ENCODE measurements at places on chromosomes 6 and 20. TPM values are rescaled to one million over a fixed set of nuclear protein-coding genes. Genes with fewer than 3 reads are reported as not detected.

The KCNK5 gene
- total RNA-seq, result 5.2 TPM

The FERMT1 gene
- 1.5 TPM for total RNA-seq

The SALL4 gene
- 0.12 TPM for total RNA-seq

- no peak overlapping the region for H3K27ac ChIP-seq
- no peak overlapping the region for H3K4me3 ChIP-seq
- DNase-seq, result no peak
- H3K27me3 ChIP-seq, result no peaks in the 10 kb centered on the region
These were observed 11.8 kb downstream of the CPNE5 start for GRCh38 chr6:36827261-36828079.

- DNase-seq, result no peak
- no peaks in the 10 kb centered on the region for H3K36me3 ChIP-seq
- H3K4me1 ChIP-seq, result no peaks in the 10 kb centered on the region
These were observed 50.4 kb upstream of the CTNNBL1 start for GRCh38 chr20:37643400-37643799.

GRCh38 chr6:29748391-29749307 lies 25.4 kb downstream of the HLA-F start:
- H3K27ac ChIP-seq, result no peak overlapping the region
- H3K36me3 ChIP-seq, result no peaks in the 10 kb centered on the region
- peak overlapping the region; percentile 52 for H3K4me3 ChIP-seq
- peak; percentile 97 for DNase-seq
- H3K4me1 ChIP-seq, result no peaks in the 10 kb centered on the region

DNA sequence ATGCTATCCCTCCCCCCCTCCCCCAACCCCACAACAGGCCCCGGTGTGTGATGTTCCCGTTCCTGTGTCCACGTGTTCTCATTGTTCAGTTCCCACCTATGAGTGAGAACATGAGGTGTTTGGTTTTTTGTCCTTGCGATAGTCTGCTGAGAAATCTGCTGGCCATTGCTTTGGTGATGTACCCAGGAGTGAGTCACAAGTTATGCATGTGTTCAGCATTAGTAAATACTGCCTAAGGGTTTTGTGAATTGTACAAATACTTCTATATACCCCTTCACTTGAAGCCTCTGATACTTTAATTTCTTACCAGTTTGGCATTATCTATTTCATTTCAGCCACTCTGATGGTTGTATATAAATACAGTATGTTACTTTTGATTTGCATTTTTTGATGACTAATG lies 711.3 kb upstream of the GJE1 start:
- H3K4me3 ChIP-seq, result no peak overlapping the region
- no peaks in the 10 kb centered on the region for H3K4me1 ChIP-seq
- H3K27ac ChIP-seq, result no peak overlapping the region
- H3K27me3 ChIP-seq, result no peaks in the 10 kb centered on the region
- no peak for DNase-seq

- H3K27ac ChIP-seq, result no peak overlapping the region
- H3K27me3 ChIP-seq, result no peaks in the 10 kb centered on the region
- H3K4me1 ChIP-seq, result no peaks in the 10 kb centered on the region
- no peak overlapping the region for H3K4me3 ChIP-seq
These were observed 111.7 kb downstream of the FAM50B start for GRCh38 chr6:3960754-3961361.

GRCh38 chr6:161204866-161205557 lies 68.8 kb downstream of the AGPAT4 start:
- no peak overlapping the region for H3K27ac ChIP-seq
- no peak overlapping the region for H3K4me3 ChIP-seq
- no peaks in the 10 kb centered on the region for H3K36me3 ChIP-seq
- no peaks in the 10 kb centered on the region for H3K4me1 ChIP-seq

GRCh38 chr6:170089963-170090362 lies 200.9 kb downstream of the DLL1 start:
- H3K36me3 ChIP-seq, result no peaks in the 10 kb centered on the region
- no peaks in the 10 kb centered on the region for H3K4me1 ChIP-seq
- DNase-seq, result peak; percentile 35
- H3K4me3 ChIP-seq, result no peak overlapping the region
- H3K27me3 ChIP-seq, result no peaks in the 10 kb centered on the region
- H3K27ac ChIP-seq, result no peak overlapping the region

- H3K27ac ChIP-seq, result no peak overlapping the region
- no peaks in the 10 kb centered on the region for H3K36me3 ChIP-seq
- DNase-seq, result no peak
- no peaks in the 10 kb centered on the region for H3K27me3 ChIP-seq
These were observed 1.1 kb upstream of the SAMD5 start for GRCh38 chr6:147507162-147508041.

GRCh38 chr20:19652591-19653026 lies 105.4 kb upstream of the RIN2 start:
- H3K4me1 ChIP-seq, result no peaks in the 10 kb centered on the region
- no peak for DNase-seq
- no peaks in the 10 kb centered on the region for H3K36me3 ChIP-seq
- H3K27ac ChIP-seq, result no peak overlapping the region
- no peaks in the 10 kb centered on the region for H3K27me3 ChIP-seq

DNA sequence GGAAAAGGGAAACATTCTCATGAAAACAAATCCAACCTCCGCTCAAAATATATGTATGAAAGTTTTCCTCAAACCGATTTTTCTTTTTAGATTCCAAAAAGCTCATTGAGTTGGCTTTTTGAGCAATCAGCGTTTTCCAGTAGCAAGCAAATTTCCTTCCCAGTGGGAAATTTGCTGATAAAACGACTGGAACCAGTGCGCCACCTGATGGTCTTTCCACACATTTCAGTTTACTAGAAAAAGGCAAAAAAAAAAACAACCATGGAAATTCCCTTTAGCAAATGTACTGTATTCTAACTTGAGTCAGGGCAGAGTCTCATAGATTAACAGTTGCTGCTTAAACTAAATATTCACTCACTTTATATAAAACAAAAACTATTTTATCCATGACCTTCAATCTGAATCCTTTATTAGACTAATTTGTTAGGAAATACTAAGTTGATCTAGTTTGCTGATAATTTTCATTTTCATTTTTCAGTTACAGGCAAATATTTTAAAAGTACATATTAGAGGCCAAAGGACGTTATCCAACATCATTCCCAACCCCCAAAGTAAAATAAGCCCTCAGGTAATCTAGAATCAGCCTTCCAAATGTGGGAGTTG lies 271.5 kb downstream of the FOXA2 start:
- peaks cover 2% of the 10 kb centered on the region for H3K27me3 ChIP-seq
- H3K36me3 ChIP-seq, result no peaks in the 10 kb centered on the region
- no peak for DNase-seq
- H3K4me1 ChIP-seq, result no peaks in the 10 kb centered on the region
- no peak overlapping the region for H3K27ac ChIP-seq
- H3K4me3 ChIP-seq, result no peak overlapping the region

- no peak overlapping the region for H3K4me3 ChIP-seq
- no peaks in the 10 kb centered on the region for H3K4me1 ChIP-seq
- DNase-seq, result no peak
- no peaks in the 10 kb centered on the region for H3K36me3 ChIP-seq
These were observed 249.1 kb upstream of the JAG1 start for GRCh38 chr20:10922941-10923340.
